ENCODE measurements at places on chromosomes 4 and X. TPM values are rescaled to one million over a fixed set of nuclear protein-coding genes. Genes with fewer than 3 reads are reported as not detected.
A peak's percentile ranks its signal among the peaks of the same experiment; 100 is the strongest.

DNA sequence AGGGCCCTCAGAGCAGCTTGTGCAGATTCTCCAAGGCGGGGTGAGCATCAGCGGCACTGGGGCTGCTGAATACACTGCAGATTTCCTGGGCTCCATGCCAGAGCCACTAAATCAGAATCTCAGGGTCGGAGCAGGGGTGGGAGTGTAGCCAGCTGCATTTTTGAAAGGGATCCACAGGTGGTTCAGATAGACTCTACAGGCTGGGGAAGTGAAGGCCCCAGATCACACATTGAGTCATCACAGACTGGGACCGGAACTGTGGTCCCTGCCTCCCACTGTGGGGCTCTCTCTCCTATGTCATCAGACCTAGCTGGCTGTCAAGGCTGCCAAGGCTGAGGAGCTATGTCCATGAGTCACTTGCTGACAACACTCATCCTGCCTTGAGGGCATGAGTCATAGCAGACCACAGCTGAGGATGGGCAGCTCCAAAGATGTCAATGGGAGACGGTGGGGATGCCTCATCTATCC is 162.3 kb upstream of the MAMLD1 start:
- peak; percentile 70 for DNase-seq

GRCh38 chr4:130608121-130608520 is 1512.2 kb downstream of the C4orf33 start:
- DNase-seq: no peak

GRCh38 chr4:81714291-81714690 is 242.6 kb upstream of the RASGEF1B start:
- no peak for DNase-seq

- DNase-seq: peak; percentile 21
Measured at GRCh38 chr4:56048702-56049431, 100.1 kb downstream of the CEP135 start.

GRCh38 chr4:44157611-44158277 is 290.9 kb downstream of the KCTD8 start:
- DNase-seq: no peak

- no peak for DNase-seq
Measured at GRCh38 chr4:174604198-174604597, 81.9 kb upstream of the HPGD start.

GRCh38 chr4:8010618-8011017 is 71.0 kb upstream of the AFAP1 start:
- DNase-seq: peak; percentile 65

DNA sequence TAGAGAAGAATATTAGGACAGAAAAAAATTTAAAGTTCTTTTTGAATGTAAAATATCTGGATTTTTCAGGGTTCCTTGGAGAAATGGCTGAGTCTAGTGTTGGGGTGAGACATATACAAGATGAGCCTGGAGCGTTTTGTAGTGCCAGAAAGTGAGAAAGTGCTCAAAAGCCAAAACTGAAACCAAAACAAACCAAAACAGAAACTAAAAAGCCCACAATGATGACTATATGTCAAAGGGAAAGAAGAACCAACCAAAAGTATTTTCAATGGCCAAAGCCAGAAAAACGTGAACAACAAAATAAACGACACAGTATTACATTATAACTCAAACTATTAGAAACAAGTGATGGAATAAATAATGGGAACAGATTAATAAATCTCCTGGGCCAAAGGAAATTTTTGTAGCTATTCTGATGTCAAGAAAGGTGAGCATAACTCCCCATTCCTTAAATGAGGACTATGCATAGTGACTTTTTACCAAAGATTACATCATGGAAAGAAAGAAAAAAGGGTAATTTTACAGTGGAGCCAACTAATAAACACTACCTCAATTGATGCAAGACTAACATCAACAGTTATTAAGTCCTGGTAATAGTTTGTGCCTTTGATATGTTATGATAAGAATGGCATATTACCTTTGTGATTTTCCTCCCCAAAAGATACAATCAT is 1137.6 kb downstream of the C4orf33 start:
- no peak for DNase-seq

DNA sequence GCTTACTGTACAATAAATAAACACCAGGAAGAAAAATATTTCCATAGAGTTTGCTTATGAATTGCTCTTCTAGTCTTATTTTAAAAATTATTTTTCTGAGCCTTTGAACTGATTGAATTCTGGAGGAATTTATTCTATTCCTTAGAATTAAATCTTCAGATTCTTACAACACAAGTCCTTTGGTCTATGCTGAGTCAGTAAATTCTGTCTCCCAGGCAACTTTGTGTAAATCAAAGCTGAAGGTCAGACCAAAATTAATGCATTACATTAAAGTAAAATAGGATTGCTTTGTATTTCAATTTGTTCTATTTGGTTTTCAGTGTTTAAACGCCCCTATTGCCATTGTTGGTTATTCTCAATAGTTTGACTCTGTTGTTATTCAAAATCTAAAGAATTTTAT is 26.8 kb upstream of the STPG2 start:
- DNase-seq: no peak

DNA sequence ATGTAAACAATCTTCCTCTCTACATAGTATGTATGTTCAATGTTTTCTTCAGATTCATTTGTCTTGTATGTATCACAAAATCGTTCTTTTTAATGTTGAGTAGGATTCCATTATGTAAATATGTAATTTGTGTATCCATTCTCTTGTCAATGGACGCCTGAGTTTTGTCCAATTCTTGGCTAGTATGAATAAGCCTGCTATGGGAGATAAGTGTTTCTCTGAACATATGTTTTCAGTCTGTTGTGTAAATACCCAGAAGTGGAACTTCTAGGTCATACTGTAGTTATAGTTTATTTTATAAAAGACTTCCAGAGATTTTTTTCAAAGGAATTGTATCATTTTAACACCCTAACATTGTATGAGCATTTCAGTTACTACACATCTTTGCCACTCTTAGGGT is 2.8 kb downstream of the SMIM31 start:
- no peak for DNase-seq

DNA sequence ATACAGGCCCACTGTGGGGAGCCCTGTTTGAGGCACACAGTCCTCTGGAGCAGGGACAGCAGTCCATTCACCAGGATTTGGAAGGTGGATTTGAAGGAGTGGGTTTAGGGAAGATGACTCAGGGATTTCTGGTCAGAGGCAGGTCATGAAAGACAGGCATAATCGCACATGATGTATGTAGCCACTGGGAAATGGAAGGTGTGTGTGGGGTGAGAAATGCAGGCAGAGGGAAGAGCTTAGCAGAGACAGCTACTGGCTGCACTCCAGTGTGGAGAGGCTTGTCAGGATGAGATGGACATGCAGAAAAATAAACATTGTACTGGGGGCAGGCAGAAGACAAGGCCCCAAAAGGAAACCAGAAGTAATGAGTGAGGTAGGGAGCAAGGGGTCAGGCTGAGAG is 85.2 kb upstream of the STS start:
- DNase-seq: no peak

GRCh38 chrX:70174754-70175153 is 2.5 kb upstream of the DGAT2L6 start:
- no peak for DNase-seq

DNA sequence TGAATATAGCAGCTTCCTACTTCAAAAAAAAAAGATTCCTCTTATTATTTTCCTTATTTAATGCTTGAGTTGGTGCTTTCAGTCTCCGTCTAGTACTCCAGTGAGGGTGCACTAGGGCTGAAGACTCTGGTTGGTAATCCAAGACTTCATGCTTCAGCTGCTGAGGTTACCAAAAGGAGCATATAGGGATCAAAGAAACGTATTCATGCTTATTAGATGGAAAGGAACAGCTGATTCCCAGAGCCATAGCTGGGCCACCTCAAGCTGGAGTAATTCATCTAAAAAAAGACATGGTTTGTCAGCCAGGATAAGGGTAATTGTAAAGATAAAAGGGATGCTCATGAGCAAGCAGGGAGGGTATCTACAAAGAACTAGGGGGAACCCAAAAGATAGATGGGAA is 131.7 kb upstream of the FAM47B start:
- no peak for DNase-seq

DNA sequence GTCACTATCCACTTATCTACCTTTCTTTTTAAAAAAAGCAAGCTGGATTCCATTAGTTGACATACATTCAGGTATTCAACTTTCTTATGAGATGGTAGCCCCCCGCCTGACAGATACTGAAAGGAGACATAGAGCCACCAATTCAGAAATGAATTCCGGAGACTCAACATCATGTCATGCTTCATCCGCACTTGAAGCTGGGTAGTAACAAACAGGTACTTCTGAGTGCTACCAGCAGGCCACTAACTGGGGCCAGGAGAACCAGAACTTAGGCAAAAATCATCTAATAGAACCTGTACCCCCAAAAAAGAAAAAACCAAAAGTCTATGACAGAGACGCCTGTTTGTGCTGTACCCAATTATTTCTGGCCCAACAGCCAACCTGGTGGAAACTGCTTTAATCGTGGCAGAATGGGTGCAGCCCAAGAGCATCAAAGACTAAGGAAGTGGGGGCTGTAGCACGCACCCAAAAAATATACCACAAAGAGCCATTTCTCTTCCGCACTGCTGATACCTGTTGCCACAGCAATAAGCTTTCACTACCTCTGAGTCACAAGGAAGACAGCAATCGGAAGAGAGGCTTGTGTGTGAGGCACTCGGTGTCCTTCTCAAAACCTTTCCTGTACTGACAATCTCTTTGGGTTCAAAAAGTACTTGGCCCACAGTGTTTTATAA is 84.8 kb downstream of the AFAP1 start:
- no peak for DNase-seq

GRCh38 chrX:140733766-140734342 is 24.3 kb downstream of the LINC00632 start:
- DNase-seq: no peak

DNA sequence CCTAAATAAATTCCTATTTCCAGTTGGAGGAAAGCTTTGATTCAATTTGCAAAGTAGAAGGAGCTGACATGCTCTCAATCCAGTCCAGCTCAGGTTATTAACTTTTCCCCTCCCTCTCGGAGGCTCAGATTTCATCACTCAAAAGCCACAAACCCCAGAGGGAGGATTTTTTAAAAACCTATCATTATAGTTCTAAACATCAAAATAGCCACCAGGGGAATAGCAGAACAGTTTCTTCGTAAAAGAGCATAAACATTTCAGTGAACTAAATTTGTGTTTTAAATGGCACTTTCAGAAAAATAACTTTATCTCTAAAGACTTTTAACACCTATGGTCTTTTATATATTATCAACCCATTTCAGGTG is 8.8 kb downstream of the GPRIN3 start:
- DNase-seq: no peak

SMIM10L2A gene
- 0.14 TPM for total RNA-seq

MAGEA8 gene
- total RNA-seq: not detected

DOK7 gene
- 48.6 TPM for total RNA-seq

EREG gene
- total RNA-seq: not detected

SOX3 gene
- not detected for total RNA-seq

SUPT20HL2 gene
- not detected for total RNA-seq
